ENCODE measurements at places on chromosomes 13 and 19.

- DNase-seq, result no peak
Observed at GRCh38 chr13:111384441-111385182, 64.2 kb downstream of the TEX29 start.

DNA sequence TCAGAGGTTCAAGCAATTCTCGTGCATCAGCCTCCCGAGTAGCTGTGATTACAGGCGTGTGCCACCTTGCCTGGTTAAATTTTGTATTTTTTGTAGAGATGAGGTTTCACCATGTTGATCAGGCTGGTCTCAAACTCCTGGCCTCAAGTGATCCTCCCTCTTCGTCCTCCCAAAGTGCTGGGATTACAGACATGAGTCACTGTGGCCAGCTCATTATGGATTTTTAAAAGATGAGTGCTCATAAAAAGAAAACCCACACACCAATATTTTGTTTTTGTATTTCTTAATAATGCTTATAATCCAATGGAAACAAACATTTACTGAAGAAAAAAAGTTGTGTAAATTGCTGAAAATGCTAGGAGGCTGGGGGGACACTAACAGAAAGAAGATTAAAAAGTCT is 5.0 kb upstream of the MICU2 start:
- DNase-seq, result no peak

DNA sequence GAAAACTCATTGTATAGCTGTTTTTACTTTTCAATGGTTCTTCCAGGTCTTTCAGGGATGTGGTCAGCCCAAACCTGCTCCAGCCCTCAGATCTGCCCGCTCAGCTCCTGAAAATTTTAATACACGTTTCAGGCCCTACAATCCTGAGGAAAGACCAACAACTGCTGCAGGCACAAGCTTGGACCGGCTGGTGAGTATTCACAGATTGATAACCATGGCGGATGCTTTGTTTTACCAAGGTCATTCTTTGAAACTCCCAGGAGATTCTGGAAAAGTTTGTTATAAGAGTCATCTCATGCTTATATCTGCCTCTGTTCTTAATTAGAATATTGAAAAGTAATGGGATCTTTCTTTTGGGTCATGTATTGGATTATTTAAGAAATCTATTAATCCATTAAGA is 173.5 kb downstream of the DCT start:
- no peak for DNase-seq

GRCh38 chr13:109357751-109358471 is 428.5 kb downstream of the IRS2 start:
- DNase-seq, result no peak

DNA sequence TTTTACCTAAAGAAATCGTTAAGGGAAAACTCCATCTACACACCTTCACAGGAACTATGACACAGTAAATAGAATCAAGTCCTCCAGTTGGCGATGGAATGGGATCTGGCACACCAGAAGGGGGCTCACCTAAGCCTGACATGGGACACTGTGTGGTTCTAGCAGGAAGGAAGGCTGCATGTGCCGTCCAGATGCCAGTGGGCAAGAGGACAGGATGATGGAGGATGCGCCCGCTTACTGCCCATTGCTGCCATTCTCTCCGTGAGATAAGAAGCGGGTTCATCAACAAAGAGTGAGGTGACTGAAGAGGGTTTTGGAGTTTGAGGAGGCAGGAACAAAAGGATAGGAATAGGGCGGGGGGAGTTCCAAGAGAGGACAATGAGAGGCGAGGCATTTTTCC is 2.9 kb upstream of the CYP2F1 start:
- DNase-seq, result no peak

- DNase-seq, result no peak
Observed at GRCh38 chr13:45295536-45295935, 45.4 kb downstream of the TPT1 start.

- no peak for DNase-seq
Observed at GRCh38 chr13:110179116-110179856, 127.7 kb downstream of the COL4A1 start.

Data from stimulated activated CD4-positive, alpha-beta T cell treated with anti-CD3 and anti-CD28 coated beads, Interleukin-1b, Interleukin-23, amount 100 ng/mL, for 4 hours (primary cell).